Spleen (tissue), 13 donors: ENCODE measurements at places on chromosomes 7 and 10. TPM values are rescaled to one million over a fixed set of nuclear protein-coding genes. Genes with fewer than 3 reads are reported as not detected.
A peak's percentile ranks its signal among the peaks of the same experiment; 100 is the strongest.

GRCh38 chr7:75555736-75556135, 63.6 kb downstream of the SPDYE5 start:
- H3K4me1 ChIP-seq: no peaks in the 10 kb centered on the region
- H3K4me3 ChIP-seq: no peak overlapping the region
- peaks cover 97% of the 10 kb centered on the region for H3K36me3 ChIP-seq
- no peaks in the 10 kb centered on the region for H3K27me3 ChIP-seq
- no peak overlapping the region for H3K27ac ChIP-seq
- no peak for DNase-seq

DNA sequence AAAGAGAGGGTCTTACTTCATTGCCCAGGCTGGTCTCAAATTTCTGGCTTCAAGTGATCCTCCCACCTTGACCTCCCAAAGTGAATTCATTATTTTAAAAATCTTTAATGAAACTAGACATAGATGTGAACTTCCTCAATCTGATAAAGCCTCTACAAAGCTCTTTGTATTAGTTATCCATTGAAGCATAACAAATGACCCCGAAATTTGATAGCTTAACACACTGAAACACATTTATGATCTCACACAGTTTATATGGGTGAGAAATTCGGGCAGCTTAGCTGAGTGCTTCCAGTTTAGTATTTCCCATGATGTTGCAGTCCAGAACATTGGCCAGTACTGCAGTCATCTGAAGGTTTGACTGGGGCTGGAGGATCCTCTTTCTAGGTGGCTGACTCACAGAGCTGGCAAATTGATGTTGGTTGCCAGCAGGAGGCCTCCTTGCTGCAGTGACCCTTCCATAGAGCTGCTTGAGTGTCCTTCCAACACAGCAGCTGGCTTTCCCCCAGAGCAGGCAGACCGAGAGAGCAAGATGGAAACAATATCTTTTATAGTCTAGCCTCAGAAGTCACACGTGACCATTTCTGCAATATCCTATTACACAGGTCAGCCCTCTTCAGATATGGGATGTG, 16.6 kb upstream of the WNT8B start:
- H3K36me3 ChIP-seq: no peaks in the 10 kb centered on the region
- DNase-seq: no peak
- H3K4me3 ChIP-seq: no peak overlapping the region

DNA sequence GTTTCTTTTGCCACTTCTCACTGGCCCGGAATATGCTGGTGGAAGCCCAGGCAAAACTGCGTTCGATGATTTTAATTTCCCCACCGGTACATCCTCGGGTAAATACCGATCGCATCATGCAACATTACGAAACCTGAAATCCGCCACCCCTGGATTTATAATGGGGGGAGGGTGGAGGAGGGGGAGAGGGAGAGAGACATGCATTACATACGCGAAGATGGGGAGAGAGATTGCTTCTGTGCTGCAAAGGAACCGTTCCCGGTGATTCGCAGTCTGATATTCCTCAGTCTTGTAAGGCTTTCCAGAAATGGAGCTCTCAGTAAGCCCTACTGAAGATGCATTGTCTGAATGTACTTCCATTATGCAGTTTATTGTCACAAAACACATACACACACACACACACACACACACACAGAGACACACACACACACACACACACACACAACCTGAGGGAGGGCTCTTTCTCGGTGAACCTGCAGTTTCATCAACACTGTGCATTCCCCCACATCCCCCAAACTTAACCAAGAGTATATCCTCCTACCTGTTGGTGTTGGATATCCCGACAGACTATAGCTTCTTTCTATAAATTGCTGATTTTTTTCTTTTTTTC, 741 bp downstream of the GPR85 start:
- H3K36me3 ChIP-seq: no peaks in the 10 kb centered on the region
- no peak for DNase-seq
- peak overlapping the region; percentile 18 for H3K4me3 ChIP-seq
- H3K4me1 ChIP-seq: peaks cover 12% of the 10 kb centered on the region

The TMEM273 gene
- total RNA-seq: 26.7 TPM
